ENCODE measurements at places on chromosomes 12 and 14. TPM values are rescaled to one million over a fixed set of nuclear protein-coding genes. Genes with fewer than 3 reads are reported as not detected.
A peak's percentile ranks its signal among the peaks of the same experiment; 100 is the strongest.

DNA sequence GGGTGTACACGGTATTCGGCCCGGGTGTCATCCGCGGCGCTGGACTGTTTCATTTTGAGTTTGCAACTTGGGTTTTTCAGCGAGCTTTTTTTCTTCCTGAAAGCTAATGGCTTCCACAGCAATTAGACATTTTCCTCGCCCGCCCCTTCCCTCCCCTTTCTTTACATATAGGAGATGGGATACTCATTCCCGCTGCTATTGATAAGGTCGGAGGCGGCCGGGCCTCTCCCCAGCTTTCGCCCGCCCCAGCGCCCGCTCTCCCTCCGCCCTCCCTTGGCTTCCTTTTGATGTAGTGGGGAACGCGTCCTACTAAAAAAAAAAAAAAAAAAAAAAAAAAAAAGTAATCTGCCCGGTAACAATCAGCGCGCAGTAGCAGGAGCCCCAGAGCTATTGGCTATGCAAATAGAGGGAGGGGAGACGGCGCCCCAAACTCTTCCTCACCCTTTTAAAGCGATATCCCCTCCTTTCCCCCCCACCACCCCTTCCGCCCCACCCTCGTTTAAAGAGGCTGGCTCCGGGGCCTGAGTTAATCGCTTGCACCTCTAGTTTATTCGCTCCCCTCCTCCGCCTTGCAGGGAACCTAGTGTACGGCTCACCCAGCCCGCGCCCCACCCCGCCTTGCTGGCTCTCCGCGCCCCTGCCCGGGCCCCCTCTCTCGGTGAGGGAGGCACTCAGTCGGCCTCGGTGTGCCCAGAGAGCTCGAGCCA lies 1.7 kb upstream of the CCND2 start:
- no peak for DNase-seq

- peak; percentile 44 for DNase-seq
Measured at GRCh38 chr12:57001448-57001906, 4.9 kb downstream of the ZBTB39 start.

The SDS gene
- total RNA-seq: not detected

The OR6C65 gene
- total RNA-seq: not detected

DNA sequence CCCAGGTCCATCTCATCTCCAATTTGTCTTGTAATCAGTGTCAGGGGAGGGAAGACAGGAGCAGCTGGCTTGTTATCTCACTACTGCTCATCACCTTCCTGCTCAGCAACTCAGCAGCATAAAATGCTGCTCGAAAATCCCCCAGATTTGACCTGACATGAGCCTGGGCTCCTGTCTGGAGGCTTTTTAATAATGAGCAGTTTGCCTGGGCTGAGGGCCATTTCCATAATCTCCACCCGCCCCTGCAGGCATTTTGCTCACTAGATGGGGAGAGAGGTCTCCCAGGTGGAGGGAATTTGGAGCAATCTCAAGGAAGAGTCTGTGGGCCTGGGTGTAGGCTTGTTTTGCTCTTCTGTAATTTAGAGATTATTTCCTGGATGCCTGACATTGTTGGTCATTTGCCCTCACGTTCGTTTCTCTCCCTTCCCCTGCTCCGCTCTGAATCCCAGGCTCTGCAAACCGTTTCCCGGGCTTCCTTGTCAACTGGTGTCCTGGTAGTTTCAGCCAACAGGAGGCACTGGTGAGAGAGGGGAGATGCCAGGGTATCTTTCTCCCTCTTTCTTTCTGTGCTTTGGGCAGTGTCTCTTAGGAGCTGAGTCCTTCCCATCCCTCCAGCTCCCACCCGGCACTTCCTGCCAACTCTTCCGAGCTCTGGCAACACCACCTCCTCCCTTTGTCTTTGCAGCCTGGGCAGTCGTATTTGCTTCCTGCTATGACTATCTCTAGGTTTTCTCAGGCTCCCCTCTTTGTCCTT lies 299.2 kb downstream of the GLT1D1 start:
- no peak for DNase-seq

All from HCT116 (cell line).